ENCODE measurements at places on chromosomes 2 and 18.
A peak's percentile ranks its signal among the peaks of the same experiment; 100 is the strongest.

- no peak for DNase-seq
Measured at GRCh38 chr18:23036660-23037201, 98.6 kb upstream of the CABLES1 start.

DNA sequence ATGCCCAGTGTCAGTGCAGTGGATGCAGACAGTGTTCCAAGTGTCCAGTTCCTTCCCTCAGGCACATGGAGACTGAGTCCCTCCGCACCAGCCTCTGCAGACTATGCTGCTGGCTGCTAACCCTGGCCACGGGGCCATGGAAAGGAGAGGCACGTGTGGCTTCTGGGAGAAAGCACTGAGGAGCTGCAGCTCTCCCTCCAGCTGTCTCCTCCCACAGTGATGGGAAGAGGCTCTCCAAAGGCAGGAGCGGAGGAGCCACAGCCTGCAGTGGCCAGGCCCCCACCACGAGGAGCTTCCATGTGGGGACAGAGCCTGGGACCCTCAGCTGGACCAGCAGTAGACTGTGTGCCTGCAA is 141.1 kb downstream of the NDUFA10 start:
- no peak for DNase-seq

DNA sequence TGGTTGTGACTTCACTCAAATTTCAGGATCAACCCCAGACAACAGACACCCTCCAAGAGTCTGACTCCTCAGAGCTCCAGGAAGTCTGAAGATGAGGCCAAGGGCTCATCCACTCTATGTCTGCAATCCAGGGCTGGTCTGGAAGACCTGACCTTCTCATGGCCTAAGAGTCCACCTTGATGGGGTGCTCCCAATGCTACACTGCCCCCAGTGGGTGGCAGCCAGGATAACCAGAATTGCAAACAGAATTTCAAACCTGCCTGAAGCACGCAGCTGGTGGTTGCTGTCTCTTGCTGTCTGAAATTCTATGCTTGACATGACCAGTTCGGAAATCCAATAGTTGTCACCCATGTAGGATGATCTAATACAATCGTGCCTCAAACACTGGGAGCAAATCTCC is 96.0 kb downstream of the UXS1 start:
- no peak for DNase-seq

- no peak for DNase-seq
Measured at GRCh38 chr2:199713746-199714145, 137.2 kb downstream of the FTCDNL1 start.

- peak; percentile 57 for DNase-seq
Measured at GRCh38 chr2:263774-264492, at the start of gene SH3YL1. TSS of gene SH3YL1 (minus strand) at chr2:264032. CDS start at chr2:263984, 48 bp downstream.

DNA sequence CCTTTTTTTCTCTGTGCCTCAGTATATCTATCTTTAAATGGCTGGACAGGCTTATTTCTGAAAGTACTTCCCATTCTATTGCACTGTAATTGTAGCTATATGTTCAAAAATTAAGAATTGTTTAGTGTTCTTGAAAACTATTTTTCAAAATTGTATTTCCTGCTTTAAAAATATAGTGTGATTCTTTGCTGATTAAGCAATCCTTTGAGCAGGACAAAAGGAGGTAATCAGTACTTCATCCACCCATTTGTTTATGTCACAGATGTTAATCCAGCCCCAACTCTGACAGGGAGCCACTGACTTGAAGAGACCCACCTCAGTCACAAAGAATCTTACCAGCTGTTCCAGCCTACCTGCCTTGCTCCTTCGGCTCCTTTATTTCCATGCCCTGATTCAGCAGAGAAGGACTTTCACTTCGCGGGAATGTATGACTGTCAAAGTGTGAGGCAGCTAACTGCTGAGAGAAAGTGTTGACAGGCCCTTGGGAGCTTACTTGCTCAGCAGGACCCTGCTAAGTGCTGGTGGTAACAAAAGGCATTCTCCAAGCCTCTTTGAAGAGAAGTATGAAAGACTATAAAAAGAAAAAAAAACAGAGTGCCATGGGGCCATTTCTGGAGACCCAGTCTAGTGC is 393.3 kb upstream of the CYRIA start:
- peak; percentile 45 for DNase-seq

GRCh38 chr2:12070581-12070980 is 324.1 kb downstream of the LPIN1 start:
- DNase-seq: no peak

GRCh38 chr18:59263661-59264060 is 9.6 kb downstream of the RAX start:
- peak; percentile 69 for DNase-seq

DNA sequence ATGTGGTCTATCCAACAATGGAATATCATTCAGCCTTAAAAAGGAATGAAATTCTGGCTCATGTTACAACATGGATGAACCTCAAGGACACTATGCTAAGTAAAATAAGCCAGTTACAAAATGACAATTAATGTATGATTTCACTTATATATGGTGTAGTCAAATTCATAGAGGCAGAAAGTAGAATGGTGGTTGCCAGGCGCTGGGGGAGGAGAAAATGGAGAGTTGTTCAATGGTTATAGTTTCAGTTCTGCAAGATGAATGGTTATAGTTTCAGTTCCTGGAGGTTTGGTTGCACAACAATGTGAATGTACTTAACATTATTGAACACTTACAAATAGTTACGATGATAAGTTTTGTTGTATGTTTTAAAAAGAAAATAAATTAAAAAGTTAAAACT is 79.2 kb upstream of the IL1R2 start:
- DNase-seq: no peak

- DNase-seq: no peak
Measured at GRCh38 chr2:160085662-160086061, 23.2 kb upstream of the PLA2R1 start.

DNA sequence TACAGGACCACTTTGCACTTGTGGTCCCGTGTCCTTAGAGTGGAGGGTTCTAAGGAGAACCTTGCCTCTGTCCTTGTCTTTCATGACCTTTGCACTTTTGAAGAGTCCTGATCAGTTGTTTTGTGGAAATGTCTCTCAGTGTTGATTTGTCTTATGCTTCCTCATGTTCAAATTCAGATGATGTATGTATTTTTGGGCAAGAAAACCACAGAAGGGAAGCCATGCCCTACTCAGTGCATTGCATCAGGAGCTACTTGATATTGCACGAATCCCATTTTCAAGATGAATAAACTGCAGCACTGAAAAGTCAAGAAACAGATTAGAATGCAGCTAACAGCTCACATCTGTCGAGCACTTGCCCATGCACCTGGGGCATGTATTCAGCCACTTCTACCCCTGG is 152.2 kb downstream of the INHBB start:
- DNase-seq: no peak

DNA sequence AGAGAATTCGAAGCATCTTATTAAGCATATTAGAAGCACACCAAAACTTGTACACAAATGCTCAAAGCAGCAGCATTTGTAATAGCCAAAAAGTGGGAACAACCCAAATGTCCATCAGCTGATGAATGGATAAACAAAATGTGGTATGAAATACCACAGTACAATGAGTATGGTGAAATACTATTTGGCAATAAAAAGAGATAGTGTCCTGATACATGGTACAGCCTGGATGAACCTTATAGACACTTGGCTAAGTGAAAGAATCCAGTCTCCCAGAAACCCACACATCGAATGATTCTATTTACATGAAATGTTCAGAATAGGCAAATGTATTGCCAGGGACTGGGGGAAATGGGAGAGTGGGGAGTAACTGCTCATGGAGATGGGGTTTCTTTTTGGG is 3.0 kb downstream of the SPATA3 start:
- no peak for DNase-seq
